ENCODE measurements at places on chromosomes 2 and 18.

DNA sequence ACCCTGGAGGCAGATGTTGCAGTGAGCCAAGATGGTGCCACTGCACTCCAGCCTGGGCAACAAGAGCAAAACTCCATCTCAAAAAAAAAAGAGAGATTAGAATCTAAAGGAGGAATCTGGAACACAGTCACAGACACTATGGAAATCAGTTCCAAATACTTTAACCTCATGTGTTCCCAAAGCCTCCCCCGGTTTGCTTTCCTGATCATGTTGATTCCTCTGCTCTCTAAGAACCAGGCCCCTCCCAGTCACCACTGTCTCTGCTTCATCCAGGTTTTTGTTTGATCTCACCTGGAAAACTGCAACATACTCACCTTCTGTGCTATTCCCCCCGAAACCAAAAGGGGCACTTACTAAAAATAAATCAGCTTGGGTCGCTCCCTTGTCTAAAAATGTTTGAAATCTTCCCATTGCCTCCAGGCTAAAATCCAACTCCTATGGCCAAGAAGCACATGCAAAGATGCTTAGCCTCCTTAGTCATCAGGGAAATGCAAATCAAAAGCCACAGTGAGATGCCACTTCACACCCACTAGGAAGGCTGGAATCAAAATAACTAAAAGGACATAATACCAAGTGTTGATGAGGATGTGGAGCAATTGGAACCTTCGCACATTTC, 6.2 kb upstream of the NEU2 start:
- DNase-seq: no peak

- DNase-seq: no peak
Measured at GRCh38 chr2:40106061-40106460, 327.0 kb upstream of the THUMPD2 start.

- DNase-seq: no peak
Measured at GRCh38 chr18:63511285-63511684, 30.9 kb upstream of the SERPINB12 start.

DNA sequence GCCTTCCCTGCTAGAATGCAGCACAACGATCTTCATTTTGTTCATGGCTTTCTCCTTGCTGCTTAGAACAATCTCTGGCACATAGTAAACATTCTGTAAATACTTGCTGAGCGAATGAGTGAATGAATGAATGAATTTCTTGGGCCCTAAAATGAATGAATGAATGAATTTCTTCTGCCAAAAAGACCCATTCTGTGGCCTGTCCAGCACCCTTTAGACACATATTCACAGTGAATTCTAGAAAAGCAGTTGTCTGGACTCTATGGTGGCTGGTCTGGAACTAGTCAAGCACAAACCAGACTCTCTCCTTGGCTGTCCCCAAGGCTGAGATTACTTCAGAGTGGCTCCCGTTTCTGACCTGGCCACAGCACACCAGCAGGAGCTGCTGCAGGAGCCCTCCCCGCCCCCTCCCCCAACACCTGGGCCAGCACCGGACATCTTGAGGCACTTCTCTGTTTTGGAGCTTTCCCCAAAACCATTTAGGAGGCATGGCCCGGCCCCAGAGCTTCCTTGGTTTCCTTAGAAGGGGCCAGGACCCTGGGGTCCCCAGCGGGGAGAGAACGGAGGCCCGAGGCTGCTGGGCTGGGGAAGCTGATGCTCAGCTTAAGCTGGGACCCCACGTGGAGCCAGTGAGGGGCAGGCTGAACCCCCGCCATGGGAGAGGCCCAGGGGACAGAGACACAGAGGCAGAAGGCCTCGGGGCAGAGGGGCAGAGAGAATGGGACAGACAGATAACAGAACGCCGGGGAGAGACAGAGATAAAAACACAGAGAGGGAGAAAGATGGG, 159.0 kb downstream of the ZFP36L2 start:
- no peak for DNase-seq

DNA sequence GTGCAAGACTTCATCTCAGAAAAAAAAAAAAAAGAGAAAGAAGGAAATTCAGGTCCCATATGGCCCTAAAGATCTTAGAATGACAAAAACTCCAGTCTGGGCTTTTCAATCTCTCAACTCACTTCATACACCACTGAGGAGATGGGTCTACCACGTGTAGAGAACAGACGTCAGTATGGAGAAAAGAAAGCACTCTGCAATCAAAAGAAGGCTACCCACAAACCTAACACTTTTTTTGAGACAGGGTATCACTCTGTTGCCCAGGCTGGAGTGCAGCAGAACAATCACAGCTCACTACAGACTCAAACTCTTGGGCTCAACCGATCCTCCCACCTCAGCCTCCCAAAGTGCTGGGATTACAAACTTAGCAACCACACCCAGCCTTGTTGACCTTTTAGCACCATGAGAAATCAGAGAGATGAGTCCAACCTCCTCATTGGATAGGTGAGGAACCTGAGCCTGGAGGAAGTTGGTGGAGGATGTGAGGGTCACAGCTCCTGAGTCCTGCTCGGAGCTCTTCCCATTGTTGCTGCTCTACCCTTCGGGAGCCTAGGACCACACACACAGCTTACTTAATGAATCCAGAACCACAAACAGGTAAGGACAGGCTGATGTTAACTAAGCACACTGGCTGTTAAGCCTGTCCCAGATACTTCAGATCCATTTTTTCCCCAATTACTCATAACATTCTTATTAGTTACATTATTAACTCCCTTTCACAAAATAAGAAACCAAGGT, 23.7 kb downstream of the TBC1D8 start:
- no peak for DNase-seq

DNA sequence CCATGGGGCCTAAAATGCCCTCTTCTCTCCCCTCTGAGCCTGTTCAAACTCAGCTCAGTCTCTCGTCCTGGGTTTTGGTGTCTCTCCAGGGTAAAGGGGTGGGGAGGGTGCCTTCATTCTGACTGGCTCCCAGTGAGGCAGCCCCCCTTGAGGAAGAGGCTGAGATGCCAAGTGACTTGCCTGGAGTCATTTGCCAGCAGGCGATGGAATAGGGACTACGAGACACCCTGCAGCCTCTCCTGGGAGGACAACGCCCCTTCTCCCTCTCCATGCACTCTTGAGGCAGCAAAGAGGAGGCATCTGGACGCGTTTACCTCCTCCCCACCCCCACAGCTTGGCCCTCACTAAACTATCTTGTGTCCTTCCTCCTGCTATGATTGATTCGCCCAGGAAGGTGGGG, 760 bp upstream of the STON1 start:
- DNase-seq: no peak

DNA sequence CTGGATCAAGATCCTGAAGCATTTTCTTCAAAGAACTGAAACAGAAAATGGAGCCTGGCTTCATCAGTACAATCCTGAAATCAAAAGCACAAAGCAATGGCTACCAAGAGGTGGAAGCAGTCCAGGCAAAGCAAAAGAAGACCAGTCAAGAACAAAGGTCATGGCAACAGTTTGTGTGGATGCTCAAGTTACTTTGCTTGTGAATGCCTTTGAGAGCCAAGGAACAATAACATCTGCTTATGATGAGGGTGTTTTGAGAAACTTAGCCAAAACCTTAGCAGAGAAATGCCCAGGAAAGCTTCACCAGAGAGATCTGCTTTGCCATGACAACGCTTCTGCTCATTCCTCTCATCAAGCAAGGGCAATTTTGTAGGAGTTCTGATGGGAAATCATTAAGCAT, 723.1 kb downstream of the TMEM182 start:
- DNase-seq: no peak

- no peak for DNase-seq
Measured at GRCh38 chr2:112639936-112640335, 5.8 kb upstream of the SLC20A1 start.

DNA sequence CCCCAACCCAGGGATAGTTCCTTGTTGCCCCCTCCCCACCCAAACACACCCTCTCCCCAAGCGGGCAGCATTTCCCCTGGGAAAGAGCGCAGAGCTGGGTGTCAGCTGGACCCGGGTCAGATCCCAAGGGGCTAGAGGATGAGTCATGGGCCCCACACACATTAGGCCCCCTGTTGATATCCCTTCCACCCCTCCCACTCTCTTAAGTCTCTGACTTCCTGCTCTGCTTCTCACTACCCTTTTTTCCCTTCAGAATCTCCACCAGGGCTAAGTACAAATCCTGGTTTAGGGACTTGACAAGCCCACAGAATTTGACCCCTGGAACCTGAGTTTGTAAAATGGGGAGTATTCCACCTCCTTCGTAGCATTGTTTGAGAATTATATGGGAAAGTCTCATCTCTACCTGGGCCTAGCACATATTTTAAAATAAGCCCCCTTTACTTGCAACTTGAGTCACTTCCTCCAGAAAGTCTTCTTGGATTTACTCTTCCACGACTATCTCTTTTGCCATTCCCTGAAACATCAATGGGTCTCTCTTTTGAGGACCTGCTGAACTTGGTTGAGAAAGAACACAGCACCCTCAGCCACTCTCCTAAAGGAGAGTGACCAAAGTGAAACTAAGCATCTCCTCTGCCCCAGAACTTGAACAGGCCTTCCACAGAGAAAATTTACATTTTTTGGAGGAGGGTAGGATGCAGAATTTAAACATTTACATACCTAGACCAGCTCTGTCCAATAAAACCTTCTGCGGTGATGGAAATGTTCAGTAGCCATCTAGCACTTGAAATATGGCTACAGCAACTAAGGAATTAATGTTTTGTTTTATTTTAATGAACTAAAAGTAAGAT, 4.7 kb downstream of the RTKN start:
- DNase-seq: no peak

GRCh38 chr2:148416248-148416647, 228.3 kb upstream of the EPC2 start:
- DNase-seq: no peak

DNA sequence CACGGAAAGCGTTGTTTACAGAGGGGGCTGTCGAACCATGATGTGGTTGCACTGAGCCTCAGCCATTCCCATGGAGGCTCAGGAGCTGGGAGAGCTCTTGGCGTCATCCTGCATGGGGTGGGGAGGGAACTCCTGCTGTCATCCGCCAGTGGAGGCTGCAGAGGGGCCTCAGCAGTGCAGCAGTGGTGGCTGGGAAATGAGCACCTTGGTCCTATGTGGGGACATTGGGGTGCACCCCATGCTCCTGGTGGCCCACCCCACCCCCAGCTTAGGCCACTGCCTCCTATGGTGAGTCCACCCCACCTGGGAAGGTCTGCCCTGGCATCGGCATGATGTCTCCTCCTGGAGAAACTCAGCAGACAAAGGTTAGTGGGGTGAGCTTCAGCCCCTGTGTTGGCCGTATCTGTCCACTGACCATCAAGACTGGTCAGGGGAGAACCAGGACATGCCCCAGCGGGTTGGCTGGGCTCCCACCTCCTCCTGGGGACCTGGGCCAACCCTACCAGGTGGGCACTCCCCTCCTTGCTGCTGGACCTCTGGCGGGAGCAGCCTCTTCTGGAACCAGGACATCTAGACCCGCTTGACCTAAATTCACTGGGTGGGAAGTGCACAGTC, 67.8 kb upstream of the HDAC4 start:
- no peak for DNase-seq

- DNase-seq: no peak
Measured at GRCh38 chr2:201779901-201780673, 646 bp downstream of the ALS2 start.

GRCh38 chr2:99389371-99389770, 52.2 kb downstream of the EIF5B start:
- DNase-seq: no peak

DNA sequence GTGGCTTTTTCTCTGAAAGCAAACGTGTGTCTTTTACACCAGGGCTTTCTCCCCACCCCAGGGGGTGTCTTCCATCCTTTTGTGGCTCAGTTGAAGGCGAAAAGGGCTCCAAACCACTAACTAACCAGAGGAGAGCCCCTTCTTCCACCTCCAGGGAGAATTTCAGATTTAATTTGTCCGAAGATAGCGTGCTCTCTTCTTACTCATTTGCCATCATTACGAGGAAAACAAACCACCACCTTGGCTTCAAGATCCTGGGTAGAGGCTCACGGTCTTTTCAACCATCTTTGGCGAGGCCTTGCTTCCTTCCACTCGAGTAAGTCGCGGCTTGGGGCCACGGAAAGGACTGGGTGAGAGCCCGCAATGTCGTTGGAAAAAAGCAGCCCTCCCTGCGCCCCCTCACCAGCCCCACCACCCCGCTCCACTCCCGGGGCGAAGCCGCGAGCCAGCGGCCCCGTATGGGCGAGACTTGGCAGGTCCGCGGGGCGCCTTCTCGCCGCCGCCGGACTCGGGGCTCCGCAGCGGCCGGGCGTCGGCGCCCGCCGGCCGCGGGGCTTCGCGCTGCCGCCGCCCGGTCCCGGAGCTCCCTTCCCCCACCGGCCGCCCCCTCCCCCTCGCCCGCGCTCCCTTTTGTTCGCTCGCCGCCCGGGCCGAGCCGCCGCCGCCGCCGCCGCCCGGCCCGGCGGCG, 1.7 kb upstream of the ZNF532 start:
- DNase-seq: no peak

DNA sequence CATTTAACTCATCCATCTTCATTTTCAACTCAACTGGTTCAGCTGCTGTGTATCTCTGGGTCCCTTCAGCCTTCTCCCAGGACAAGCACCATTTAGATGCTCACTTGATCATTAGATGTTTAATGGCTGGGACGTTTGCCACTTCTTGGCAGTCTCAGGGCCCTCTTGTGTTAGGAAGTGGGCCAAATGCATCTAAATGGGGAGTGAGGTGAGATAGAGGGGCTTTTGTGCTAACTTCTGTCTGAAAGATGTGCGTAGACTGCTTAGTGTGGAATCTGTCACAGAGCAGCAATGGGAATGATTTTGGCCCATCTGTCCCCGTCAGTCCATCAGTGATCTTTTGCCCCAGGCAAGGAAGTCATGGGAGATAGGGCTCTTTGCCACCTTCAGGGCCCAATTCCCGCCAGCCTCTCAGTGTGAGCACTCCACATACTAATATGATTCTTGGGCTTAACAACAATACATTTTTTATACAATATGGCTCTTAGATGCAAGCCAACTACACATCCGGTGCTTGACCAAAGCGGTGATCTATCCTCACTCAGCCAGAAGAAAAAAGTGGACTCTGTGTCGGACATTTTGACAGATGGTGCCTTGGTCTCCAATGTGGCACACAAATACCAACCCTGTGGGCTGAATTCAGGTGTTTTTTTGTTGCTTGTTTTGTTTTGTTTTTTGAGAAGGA, 95.7 kb upstream of the EPC2 start:
- DNase-seq: no peak

DNA sequence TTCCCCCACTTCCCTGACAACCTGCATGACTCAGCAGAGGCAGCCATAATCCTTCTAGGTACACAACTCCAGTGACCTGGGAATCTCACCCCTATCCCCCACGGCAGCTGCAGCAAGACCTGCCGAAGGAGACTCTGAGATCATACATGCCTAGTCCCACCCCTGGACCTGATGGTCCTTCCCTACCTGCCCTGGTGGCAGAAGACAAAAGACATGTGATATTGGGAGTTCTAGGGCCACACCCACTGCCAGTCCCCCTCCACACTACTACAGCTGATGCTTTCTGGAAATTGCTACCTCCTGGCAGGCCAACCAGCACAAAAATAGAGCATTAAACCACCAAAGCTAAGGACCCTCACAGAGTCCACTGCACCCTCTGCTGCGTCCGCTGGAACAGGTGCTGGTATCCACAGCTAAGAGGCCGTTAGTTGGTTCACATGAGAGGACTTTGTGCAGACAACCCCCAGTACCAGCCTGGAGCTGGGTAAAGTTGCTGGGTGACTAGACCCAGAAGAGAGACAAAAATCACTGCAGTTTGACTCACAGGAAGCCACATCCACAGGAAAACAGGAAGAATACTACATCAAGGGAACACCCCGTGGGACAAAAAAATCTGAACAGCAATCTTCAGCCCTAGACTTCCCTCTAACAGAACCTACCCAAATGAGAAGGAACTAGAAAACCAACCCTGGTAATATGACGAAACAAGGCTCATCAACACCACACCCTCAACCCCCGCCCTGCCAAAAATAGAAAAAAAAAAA, 12.5 kb downstream of the MARCO start:
- DNase-seq: no peak

GRCh38 chr18:70663141-70663540, 374.3 kb downstream of the SOCS6 start:
- no peak for DNase-seq
